ENCODE measurements at places on chromosomes 1 and 21.
A peak's percentile ranks its signal among the peaks of the same experiment; 100 is the strongest.

DNA sequence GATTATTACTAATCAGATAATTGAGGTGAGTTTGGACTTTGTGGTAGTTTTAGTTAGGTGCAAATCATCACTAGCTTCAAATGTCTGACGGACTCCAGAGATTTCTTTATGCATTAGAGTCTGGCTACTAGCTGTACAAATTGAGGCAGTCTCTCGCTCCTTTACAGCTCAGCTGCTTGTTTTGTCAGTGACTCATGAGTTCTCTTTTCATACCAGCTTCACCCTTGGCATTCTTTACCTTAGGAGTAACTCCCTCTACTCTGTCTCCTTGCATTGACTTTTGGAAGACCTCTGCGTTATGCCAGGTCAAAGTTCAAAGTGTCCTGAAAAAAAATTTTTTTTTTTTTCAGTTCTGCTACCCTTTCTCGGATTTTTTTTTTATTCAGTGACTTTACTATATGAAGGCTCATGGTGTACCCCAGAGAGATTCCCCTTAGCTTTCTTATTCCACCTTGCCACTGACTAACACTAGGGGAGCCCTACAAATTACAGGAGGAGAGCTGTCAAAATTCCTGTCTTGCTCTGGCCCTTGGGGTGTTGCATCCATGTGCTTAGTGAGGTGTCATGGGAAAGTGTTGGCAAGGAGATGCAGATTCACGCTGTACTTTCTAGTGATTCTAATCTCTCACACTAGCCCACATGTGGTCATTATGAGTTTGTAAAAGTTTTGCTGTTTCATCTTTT is 576.6 kb downstream of the ADGRL2 start:
- DNase-seq, result no peak

DNA sequence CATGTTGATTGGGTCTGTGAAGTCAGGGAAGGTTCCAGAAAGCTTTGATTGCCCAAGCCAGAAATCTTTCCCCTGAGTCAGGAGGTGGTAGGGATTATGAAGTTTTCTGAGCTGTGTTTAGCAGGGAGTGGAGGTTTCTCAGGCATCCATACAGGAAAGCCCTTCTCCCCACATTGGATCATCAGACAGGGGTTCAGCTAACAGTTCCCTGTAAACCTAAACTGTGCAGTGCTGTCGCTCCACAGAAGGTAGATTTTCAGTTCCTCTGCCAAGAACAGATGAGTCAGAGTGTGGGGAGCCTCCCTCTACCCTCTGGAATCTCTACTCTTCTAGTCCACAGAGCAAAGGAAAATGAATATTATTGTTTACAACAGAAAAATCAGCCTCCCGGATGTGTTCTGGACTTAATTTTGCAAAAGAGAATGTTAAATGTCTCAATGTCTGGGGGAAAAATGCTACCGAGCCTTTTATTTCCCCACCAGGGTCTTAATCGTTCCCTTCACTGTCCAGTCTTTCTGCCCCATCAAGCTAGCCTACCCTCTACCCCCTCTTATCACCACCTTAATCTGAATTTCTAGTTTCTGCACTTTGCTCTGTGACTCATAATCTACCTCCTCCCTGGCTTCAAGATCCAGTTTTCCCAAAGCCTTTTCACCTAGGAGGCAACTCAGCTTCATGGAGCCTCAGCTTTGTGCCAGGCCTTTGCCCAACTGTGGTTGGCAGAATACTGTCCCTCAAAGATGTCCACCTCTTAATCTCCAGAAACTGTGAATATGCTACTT is 355.6 kb downstream of the PRDM2 start:
- DNase-seq, result no peak

- DNase-seq, result no peak
Observed at GRCh38 chr1:244080343-244080929, 29.4 kb downstream of the ZBTB18 start.

- no peak for DNase-seq
Observed at GRCh38 chr1:54837002-54837853, 36.1 kb upstream of the TTC22 start.

DNA sequence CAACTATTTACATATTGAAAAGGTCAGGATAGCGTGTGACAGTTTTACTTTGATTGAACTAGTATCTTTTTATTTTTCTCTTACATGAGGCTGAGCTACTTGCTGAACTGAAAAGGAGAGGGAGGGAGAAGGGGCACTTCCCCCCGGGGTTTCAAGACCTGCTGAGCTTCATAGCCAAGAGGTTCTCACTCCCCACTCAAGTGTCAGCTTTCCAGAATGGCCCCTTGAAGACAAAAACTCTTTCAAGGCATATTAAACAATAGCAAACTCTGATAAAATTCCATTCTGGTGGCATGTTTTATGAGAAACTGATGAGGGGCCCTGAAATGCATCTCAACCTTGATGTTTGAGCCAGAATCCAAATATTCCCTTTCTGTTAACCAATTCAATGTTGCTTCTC is 143.0 kb downstream of the KAZN start:
- DNase-seq, result no peak

- no peak for DNase-seq
Observed at GRCh38 chr21:45417256-45417950, 12.4 kb downstream of the COL18A1 start.

DNA sequence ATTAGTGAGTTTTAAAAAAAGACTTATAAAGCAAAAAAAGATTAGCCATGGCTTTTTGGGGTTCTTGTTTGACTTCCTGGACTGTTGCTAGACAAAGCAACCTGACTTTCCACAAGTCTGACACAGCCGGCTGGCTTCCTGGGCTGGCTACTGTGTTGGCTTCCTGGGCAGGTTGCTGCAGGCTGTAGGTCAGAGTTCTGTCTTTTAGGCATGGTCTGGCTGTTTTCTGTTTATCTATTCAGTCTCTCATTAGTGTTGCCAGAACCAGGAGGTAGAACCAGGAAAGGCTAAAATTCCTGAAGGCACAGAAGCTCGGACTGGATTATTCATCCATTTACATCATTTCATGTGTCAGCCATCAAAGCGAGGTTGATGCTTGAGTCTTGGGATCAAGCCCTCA is 88.6 kb upstream of the SLC35F3 start:
- DNase-seq, result no peak

- no peak for DNase-seq
Observed at GRCh38 chr1:208171616-208172422, 72.4 kb downstream of the PLXNA2 start.

GRCh38 chr1:38095454-38095931 is 48.9 kb upstream of the POU3F1 start:
- DNase-seq, result no peak

DNA sequence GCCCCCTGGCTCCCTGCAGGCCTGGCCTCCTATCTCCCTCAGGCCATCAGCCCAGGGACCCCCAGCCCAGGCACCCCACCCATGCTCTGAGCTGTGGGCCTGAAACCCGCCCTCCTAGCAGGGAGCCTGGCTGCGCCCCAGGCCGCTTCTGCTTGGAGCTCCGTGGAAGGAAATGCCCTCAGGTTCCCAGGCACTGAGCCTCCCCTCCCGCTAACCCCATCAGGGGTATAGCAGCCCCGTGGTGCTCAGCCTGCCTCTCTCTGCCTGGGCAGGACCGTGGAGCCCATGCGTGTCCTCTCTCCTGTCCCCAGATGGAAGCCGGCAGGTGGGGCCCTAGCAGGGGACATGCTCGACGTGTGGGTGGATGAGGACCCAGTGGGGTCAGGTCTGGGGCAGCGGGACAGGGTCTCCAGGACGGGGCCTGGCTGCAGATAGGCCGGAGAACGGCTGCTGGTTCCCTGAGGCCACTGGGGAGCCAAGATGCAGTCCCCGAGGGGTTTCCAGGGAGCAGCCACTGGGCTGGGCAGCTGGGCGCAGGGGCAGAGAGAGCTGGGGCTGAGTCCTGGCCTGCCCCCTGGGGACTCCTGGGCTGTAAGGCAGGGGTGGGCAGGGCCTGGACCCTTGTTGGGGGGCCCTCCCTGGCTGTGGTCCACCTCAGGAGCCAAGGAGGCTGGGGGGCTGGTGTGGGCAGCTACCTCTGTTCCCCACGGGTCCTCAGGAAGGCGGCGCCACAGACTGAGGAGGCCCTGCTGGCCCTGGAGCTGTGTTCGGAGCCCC is 75.5 kb downstream of the MORN1 start:
- no peak for DNase-seq

- DNase-seq, result no peak
Observed at GRCh38 chr21:42027822-42028765, 17.9 kb upstream of the ZBTB21 start.

DNA sequence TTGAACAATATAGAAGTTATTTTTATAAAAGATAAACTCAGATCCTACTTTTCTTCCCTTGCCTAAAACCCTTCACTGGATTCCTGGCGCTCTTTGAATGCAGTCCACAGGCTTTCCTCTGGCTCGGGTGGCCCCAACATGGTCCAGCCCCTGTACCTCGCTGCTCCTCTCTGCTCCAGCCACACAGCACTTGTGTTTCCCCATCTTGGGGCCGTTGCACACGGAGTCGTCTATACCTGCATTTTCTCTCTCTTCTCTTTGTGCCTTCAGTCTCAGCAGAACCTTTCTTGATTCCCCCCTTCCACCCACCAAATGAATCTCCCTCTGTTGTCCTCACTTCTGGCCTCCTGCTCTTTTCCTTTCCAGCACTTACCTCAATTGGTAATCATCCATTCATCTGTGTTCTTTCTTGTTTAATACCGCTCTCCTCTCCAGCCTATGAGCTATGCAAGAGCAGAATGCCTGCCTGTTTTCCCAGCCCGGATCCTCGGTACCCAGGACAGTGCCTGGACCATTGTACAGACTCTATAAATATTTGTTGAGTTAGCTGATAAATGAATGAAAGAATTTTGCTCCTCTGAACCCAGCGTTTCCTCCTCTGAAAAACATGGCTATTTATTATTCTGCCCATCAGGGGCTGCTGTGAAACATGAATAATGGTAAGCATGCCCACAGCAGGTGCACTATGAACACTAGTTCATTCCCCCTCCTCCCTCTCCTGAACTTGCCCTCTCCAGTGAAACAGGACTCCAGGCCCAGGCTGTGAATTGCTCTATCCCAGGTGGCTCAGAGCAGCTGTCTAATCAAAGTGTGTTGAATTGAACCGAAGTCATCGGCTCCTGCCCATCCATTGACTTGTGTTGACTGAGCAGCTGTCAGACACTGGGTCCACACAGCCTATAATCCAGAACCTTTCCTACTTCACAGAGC is 266.9 kb downstream of the PTPRU start:
- DNase-seq, result no peak

- DNase-seq, result peak; percentile 25
Observed at GRCh38 chr1:19676438-19676922, 11.8 kb downstream of the HTR6 start.

- no peak for DNase-seq
Observed at GRCh38 chr1:53735681-53736080, 3.3 kb downstream of the GLIS1 start.

DNA sequence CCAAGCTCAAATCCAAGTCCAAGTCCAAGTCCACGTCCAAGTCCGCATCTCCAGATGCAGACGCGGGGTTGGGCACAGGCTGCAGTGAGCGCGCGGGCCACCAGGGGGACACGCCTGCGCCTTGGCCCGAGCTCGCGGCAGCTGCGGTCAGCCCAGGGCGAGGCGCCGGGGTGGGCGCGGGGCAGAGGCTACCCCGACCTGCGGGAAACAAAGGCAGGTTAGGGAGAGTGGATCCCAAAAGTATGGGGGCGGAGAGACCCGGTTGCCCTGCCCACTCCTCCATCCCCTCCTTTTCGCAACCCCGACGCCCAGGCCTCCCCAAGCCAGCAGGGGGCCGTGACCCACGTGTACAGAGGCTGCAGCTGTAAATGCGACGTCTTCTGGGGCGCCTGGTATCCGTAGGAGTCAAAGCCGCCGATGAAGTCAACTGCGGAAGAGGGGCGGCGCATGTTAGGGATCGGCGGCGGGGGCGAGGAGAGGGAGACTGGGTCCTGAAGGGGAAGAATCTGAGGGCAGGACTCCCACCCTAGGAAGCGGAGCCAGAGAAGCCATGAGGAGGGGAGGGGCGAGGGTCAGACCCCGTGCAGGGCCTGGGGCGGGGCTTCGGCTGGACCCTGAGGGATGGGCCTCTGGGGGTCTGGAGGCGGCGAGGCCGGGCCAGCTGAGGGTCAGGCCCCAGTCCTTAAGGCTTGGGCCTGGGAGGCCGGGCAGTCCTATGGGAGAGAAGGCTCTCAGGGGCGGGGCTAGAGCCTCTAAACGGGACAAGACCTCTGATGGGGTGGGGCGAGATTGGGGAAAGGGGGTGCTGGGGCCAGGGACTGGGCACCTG is 58.0 kb downstream of the NKAIN1 start:
- no peak for DNase-seq

DNA sequence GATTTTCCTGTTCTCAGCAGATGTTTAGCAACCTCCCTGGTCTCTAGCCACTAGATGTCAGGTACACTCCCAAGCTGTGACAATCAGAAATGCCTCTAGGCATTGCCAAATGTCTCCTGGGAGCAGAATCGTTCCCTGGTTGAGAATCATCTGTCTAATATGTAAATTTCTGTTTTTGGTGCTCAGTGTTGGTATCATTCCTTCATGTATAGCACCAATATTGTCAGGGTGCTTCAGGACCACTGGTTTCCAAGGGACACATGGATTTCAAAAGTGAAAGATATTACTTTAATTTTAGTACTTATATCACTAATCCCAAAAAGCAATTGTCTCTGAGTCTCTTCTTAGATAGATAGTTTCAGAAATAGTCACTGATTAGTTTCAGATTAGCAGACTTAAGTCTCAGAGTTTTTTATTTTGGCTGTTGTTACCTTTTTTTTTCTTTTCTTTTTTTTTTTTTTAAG is 160.1 kb downstream of the PTPRC start:
- DNase-seq, result no peak

GRCh38 chr21:26148071-26148839 is 22.3 kb downstream of the APP start:
- no peak for DNase-seq

DNA sequence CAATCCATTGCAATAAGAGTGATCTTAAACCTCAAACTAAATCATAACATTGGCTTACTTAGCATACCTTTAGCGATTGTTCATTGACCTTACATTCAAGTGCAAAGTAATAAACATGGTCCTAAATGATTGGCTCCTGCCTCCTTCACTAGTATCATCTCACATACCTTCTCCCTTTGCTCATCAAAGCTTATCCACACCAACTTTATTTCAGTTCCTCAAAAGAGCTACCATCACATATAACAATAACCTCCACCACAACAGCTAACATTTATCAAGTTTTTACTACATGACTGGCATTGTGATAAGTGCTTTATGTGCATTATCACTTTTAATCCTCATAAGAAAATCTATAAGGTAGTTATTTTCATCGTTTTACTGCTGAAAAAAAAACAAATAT is 198.8 kb downstream of the COL24A1 start:
- no peak for DNase-seq

GRCh38 chr1:112446411-112446810 is 50.4 kb downstream of the CTTNBP2NL start:
- DNase-seq, result no peak

- DNase-seq, result no peak
Observed at GRCh38 chr1:224525411-224526040, 90.6 kb upstream of the CNIH3 start.
